Stimulated activated CD4-positive, alpha-beta T cell treated with anti-CD3 and anti-CD28 coated beads, Interleukin-15, amount 100 ng/mL, for 1 hour (primary cell): ENCODE measurements at places on chromosomes 4 and X.

DNA sequence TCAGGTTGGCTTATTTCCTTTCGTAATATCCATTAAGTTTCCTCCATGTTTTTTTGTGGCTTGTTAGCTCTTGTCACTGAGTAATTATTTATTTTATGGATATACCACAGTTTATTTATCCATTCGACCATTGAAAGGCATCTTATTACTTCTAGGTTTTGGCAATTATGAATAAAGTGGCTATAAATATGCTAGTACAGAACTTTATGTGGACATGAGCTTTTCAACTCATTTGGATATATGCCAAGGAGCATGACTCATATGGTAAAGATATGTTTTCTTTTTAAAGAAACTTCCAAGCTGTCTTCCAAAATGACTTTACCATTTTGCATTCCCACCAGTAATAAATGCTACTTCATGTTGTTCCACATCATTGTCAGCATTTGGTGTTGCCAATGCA, 803.6 kb downstream of the GLUD2 start:
- no peak for DNase-seq

DNA sequence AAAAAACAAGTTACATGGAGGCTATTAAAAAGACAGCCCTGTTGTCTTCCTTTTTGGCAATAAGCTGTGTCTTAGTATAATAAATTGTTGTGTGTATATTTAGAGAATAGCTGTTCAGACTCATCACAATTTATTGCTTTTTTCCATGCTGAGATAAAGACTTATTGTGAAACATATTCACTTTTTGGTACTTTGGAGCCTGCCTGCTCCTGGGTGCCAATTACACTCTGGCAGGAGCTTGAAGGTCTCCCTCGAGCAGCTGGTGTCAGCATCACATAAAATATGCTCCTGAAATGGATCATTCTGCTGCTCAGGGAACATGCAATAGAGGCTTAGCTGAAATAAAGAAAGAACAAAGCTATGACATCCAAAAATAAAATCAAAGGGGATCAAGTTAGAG, 211.6 kb upstream of the DKK2 start:
- DNase-seq, result no peak

- no peak for DNase-seq
Measured at GRCh38 chrX:5780821-5781220, 447.8 kb downstream of the NLGN4X start.

DNA sequence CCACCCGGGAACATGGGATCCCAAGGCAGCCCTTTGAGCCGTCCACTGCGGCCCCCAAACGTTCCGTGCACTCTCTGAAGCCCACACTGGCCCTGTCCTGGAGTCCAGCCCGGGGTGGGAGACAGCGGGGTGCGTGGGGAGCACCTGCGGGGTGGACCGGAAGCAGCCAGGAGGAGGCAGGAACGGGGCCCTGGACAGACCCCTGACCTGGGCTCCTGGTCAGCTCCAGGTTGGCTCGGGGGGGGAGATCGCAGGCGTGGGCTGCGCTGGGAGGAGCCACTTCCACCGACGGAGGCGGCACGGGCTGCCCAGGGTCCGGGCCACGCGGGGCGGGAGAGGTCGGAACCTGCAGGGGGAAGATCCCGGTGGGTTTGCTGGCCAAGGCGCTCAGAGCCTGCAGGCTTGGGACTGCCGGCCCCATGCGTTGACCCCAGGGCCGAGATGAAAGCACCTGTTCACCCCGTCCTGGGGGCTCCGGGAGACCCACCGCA, 5.7 kb upstream of the PLCXD1 start:
- DNase-seq, result no peak

DNA sequence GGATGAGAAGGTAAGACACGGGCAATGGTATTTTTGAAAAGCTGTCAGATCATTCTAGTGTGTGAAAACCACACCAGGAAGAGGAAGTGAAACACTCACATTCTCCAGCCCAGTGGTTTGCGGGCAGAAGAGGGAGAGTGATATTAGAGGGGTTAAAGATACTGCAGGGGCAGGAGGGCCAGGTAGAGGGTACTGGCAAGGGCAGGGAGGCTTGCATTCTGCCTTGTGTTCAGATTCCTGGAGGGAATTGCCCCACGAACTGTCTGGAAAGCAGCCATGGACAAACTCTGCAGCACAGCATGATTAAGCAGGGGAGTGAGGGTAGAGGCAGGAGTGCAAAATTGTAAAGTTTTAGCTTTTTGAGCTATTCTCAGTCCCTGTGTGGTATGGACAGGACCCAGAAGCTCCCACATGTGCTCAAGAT, 30.9 kb downstream of the NIPAL1 start:
- DNase-seq, result peak; percentile 30

GRCh38 chr4:145843148-145843547, 95.5 kb downstream of the ZNF827 start:
- no peak for DNase-seq

- DNase-seq, result no peak
Measured at GRCh38 chrX:17028356-17028755, 81.9 kb downstream of the REPS2 start.
